C1 segment of cervical spinal cord (tissue), 14 donors: ENCODE measurements at places on chromosomes 5 and 9.

GRCh38 chr9:98121058-98121457 is 2.0 kb upstream of the TRIM14 start:
- no peak for DNase-seq

DNA sequence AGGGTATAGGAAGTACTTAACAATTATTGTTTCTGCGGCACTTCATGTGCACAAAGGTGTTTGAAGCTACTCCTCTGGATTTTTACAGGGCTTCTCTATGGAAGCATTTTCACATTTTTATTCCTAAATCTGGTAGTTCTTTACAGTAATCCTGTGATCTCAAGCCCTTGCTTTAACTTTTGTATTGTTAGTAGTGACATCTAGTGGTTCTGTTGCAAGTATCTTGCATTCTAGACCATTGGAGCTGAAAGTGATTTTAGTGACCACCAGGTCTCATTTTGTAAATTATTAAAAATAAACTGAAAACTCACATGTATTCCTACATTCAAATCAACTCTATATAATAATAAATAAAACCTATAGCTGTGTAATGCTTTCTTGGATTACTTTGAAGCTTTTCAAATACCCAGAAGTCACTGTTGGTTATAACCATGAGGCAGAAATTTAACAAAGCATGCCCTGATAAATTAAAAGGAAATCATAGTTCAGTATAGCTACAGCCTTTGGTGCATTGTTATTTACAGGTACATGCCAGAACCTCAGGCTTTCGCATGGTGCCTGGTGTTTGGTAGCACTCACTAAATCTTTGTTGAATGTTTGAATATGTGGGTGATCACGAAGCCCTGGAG is 18.9 kb downstream of the RPS23 start:
- DNase-seq: no peak

DNA sequence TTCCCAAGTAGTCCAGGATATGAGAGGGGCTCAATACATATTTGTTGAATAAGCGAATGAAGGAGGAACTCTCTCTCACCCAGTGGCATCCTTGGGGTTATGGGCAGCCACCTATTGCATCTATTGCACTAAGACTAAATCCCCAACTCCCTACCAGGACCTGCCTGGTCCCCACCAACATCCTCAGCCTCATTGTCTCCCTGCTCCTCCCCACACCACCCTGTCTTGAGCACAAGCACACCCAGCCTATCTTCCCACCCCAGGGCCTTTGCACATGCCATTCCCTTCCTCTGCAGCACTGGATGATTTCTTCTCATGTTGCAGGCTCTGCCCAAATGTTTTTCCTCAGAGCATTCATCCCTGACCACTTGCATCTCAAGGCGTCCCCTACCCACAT is 133.8 kb downstream of the BARX1 start:
- DNase-seq: no peak

- no peak for DNase-seq
Measured at GRCh38 chr5:34053571-34054399, 10.8 kb upstream of the C1QTNF3 start.

GRCh38 chr5:116740771-116741170 is 166.1 kb upstream of the SEMA6A start:
- DNase-seq: no peak

GRCh38 chr5:108801776-108802175 is 54.1 kb downstream of the FER start:
- no peak for DNase-seq

DNA sequence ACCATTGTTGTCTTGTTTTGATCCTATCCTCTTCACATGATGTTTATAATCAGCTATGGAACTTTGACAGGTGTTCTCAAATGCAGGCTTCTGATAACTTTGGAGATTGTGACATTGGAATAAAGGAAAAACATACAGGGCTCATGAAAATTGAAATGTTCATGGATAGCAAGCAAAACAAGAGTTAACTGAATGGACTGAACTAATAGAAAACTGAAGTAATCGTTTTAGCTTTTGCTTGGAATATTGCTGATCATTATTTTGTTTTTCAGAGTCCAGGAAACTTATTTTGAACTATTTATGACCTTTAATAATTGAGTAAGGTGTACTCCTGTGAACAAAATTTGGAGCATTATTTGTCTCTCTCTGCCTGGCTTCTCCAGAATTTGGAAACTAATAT is 436.7 kb upstream of the CDH9 start:
- no peak for DNase-seq

DNA sequence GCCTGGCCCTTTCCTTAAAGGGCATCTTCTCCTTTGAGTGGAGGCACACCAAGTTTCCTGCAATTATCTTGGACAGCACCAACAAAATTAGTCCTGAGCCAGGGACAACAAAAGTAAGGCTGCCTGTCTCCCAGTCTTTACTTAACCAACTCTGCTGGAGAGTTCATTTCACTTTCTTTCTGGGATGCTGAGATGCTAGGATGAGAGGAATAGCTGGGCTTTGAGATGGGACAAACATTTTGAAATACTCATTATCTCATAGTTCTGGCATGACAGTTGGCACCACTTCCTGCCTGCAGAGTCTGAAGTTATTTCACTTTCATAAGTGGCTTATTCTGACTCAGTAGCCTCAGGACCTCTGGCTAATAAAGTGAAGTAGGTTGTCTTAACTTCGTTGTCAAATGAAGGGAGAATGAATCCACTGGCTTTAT is 157.0 kb downstream of the C9orf152 start:
- no peak for DNase-seq

DNA sequence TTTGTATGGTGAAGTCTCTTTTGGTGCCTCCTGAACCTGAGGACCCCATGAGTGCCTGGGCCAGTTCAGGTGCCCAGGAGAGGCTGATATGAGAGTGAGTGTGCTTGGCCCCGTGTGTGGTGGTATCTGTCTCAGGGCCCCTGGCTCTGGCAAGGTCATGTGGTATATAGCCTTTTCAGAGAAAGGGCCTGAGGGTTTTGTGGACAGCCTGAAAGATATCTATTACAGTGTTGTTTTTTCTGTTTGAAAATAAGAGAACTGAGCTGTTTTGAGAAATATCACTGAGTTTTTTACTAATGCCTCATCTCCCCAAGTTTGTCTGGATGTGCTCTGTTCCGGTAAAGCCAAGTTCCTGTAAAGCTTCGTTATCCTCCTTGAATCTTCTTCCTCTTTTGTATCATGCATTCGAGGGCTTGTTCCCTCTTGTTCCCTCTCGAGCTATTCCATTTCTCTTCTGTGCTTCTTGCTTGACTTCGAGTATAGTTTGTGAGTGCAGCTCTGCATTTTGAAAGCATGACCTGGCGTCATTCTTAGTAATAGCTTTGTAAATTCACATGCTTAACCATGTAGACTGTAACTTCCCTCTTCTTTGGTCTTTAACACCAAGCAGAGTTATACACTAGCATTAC is 122.3 kb downstream of the MAST4 start:
- no peak for DNase-seq

GRCh38 chr9:22240619-22241018 is 206.0 kb upstream of the DMRTA1 start:
- DNase-seq: no peak

DNA sequence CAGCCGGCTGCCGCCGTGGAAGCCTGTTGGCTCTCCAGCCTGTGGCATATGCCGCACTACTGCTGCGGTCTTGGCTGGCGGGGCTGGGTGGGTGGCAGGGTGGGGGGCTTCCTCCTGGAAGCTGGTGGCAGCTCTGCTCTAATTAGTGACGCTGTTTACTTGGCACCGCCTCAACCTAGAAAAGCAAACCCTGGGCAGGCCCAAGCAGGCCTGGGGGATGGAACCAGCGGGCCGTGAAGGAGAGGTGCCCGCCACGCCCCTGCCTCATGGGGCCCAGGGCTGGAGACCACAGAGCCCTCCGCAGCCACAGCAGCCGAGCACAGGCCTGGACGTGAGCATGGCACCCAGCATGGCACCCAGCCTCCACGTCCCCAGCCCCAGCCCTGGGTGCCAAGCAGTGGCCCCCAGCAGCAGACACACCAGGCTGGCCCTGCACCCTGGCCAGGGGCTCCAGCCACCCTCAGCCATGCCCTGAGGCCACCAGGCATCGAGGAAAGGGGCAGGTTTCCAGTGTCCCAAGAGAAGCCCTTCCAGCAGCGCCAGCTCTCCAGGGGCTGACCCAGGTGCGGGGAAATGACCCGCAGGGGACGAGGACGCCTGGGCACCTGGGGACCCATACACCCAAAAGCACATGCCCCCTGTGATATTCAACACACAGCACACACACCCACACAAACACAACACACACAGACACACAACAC is 5.4 kb upstream of the CCDC187 start:
- no peak for DNase-seq

DNA sequence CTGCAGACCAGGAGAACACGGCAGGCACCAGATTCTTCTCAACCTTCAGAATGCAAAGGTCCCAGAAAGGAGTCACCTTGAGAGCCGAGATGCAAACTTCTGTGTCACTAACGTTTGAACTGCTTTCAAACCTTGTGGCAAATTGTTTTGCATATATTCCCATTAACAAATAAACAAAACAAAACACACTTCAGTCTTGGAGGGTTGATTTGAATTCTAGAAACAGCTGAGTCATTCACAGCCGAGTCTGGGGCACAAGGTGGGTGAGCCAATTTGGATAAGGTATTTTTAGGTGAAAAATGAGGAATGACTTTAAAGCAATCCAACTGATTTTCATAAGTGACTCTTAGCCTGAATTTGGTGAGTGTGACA is 38.8 kb upstream of the ANKRD33B start:
- DNase-seq: no peak

- DNase-seq: no peak
Measured at GRCh38 chr5:168136340-168136739, 155.1 kb upstream of the WWC1 start.

GRCh38 chr9:86614871-86615849 is 260.9 kb upstream of the TUT7 start:
- DNase-seq: no peak

GRCh38 chr5:63439537-63439936 is 522.7 kb downstream of the HTR1A start:
- DNase-seq: no peak

- DNase-seq: no peak
Measured at GRCh38 chr5:161064781-161065180, 212.8 kb upstream of the ATP10B start.

DNA sequence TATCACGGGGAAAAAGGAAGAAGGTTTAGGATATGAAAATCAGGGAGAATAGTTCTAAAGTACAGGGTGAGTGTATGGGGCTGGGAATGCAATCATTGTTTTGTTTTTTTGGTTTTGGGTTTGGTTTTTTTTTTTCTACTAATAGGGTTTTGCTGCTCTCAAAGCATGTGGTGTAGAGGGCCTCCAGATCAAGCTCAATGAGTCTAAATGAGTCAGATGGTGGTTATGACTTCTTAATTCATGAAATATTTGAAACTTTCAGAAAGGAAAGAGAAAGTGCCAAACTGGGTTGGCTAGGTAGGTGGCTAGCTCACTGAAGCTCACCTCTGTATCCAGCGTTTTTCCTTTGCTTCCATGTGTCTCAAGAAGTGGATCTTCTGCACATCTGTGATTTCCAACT is 10.7 kb downstream of the OR1L8 start:
- no peak for DNase-seq

- no peak for DNase-seq
Measured at GRCh38 chr5:51997949-51998348, 614.7 kb downstream of the ISL1 start.
